ENCODE measurements at places on chromosomes 7 and 10.

DNA sequence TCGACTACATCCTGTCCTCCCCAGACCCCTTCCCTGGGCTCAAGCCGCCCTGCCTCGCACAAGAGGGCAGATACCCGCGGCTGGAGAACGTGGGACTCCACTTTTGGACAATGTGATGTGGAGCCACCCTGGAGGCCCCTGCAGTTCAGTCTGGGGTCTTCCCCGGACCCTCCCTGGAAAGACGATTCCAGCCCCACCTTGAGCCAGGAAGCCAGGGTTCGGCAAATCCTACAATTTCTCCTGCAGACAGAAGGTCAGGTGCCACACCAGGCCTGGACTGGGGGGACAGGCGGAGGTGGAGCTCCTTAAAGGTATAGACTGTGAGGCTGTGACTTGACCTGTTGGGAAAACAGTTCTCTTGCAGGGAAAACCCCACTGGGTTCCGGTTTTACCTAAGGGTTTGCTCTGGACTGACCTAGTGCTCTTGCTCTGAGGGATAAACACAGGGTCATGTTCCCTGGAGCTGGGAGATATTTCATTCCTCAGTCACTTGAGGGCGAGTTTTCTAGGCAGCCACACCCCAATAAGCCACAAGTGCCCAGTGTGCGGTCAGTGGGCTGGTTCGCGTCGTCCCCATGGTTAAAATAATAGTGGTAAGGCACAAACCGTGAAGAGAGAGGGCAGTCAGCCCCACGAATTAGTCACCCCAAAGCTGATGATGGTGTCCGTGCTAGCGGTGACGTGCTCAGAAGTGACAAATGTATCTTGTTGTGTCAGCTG, 1.6 kb downstream of the FOXL3 start:
- no peak for DNase-seq

GRCh38 chr10:118272149-118272721, 69.9 kb downstream of the FAM204A start:
- DNase-seq, result no peak

DNA sequence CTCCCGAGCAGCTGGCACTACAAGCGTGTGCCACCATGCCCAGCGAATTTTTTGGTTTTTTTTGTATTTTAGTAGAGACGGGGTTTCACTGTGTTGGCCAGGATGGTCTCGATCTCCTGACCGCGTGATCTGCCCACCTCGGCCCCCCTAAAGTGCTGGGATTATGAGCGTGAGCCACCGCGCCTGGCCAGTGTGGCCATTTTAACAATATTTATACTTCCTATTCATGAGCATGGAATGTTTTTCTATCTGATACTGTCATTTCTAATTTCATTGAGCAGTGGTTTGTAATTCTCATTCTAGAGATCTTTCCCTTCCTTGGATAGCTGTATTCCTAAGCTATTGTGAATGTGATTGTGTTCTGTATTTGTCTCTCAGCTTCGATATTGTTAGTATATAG, 96.2 kb downstream of the GLCCI1 start:
- no peak for DNase-seq

DNA sequence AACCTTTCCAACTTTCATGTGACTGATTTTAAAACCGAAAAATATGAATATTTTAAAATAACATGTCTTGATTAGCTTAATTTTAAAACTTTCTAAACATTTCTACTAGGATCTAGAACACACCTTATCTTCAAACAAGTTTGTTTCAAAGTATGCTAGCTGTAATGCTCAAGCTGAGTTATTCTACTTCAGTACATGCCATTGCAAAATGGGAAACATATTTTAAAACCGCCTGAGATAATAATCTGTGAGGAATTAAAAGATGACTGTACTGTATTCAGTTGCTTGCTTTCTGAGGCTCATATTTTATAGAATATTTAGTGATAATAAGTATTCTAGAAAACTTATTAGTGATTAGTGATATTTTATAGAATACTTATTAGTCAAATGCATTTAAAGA, 99.6 kb downstream of the LMBR1 start:
- DNase-seq, result no peak

- no peak for DNase-seq
These were observed 509.3 kb downstream of the SORCS3 start for GRCh38 chr10:105150259-105150880.

DNA sequence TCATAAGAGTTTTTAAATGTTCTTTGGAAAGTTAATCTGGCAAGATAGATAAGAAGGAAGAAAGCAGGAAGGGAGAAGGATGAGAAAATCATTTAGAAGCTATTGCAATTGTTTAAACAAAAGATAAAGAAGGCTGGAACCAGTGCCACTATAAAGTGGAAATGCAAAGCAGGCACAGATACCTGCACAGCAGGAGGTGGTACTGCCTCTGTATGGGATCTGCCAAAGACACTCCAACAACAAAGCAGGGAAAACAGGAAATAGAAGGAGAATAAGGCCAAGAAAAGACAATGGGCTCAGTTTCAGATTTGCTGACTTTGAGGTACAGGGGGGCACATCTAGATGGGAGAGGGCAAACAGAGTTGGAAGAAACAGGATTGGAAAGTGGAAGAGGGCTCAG, 138.6 kb downstream of the PPP1R17 start:
- DNase-seq, result no peak

- no peak for DNase-seq
These were observed 50.3 kb upstream of the NCAPG2 start for GRCh38 chr7:158754746-158755444.

DNA sequence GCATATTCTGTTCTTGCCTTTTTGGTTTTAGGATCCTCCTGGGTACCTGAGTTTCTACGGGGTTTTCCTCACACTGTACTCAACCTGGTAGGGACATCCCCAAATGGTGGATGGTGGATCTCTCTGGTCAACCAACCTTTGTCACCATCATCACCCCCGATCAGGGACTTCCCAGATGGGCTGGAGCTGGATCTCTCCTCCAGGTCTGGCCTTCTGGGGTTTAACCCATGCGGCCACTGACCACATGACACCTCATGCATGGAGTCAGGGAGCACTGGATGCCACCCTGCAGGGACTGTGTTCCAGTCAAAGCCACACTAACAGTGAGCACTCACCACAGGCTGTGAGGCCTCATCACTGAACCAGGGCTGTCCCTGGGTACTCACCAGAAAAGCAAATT, 80.0 kb downstream of the CELF2 start:
- no peak for DNase-seq

DNA sequence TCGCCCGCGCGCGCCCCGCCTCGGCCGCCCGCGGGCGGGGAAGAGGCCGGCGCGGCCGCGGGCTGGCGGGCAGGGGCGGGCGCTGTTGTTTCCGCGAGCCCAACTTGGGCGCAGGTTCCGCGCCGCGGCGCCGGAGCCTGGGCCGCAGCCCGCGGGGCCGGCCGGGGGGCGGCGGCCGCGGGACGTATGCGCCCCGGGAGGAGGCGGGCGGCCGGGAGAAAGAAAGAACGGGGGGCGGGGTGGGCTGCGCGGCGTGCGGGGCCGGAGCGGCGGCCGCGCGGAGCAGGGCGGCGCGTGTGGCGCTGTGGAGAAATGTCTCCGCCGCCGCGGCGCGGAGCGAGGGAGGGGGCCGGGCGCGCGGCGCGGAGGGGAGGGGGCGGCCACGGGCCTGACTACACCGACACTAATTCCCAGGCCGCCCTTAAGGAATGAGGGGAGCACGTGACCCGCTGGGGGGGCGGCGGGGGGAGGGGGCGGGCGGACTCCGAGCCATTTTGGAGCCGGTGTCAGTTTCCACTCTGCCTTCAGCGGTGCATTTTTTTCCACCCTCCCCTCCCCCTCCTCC, at the start of gene BMI1:
BMI1 (plus strand) TSS at position 509 of the 565 bp plus-strand sequence. CDS start 5,351 bp downstream, outside the sequence.
- peak; percentile 50 for DNase-seq

- DNase-seq, result no peak
These were observed 161.2 kb downstream of the TAX1BP1 start for GRCh38 chr7:27901028-27901760.

DNA sequence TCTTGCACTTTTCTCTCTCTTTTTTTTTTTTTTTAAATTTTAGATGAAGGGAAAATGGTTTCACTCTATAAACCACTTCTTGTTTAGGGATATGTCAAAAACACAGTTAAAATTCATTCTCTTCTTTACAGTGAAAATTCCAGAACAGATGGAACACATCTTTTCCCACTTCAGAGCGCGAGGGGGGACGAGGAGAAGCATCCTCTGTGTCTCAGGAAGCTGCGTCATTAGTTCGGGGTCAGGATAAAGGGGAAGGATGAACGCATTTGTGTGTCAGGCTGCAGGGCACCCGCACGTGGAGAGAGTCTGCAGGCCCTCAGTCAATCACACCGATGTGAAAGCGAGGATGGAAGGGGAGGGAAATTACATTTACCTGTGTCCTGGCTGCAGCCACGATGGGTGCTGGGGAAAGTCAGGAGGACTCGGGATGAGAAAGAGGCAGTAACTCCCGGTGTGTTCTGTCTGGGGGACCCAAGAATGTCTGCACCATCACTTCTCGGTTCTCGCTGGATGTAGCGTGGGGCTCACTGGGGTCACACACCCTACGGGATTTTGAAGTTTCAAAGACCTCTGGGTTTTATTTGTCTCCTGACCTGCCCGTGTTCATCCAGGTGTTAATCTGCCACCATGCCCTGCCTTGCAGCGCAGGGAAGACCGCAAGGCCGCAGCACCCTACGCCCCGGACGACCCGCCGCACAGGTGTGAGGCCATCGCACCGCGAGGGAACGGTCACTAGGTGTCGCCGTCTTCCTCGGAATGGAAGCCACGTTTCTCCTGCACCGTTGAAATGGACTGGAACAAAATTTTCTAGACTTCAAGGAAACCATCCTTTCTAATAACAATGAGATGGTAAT, 66.7 kb upstream of the PITRM1 start:
- peak; percentile 40 for DNase-seq

DNA sequence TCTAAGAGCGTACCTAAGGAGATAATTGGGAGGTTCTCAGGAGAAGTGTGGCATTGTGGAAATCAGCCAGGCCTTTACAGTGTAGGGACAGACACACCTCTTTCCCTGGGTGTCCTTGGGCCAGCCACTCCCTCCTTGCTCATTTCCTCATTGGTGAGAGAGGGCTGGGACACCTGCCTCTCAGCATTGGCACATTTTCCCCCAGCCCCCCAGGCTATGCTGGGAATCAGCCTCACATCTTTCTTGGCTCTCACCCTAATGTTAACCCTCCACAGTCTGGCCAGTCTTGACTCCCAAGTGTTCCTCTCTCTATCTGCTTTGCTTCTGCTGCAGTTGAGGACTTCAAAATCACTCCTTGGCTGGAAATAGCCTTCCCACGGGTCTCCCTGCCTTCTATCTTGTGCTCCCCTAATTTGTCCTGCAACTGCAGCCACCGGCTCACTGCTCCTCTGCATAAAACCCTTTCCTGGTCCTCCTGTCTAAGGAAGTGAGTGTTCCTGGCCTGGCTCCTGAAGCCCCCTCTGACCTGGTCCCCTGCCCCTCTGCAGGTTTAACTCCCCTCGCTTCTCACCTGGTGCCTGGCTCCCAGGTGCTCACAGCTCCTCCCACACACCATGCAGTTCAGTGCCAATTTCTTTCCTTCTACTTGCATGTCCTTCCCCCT, 15.8 kb downstream of the TBXAS1 start:
- no peak for DNase-seq

GRCh38 chr10:27747096-27747451, 1.5 kb upstream of the MKX start:
- DNase-seq, result no peak

DNA sequence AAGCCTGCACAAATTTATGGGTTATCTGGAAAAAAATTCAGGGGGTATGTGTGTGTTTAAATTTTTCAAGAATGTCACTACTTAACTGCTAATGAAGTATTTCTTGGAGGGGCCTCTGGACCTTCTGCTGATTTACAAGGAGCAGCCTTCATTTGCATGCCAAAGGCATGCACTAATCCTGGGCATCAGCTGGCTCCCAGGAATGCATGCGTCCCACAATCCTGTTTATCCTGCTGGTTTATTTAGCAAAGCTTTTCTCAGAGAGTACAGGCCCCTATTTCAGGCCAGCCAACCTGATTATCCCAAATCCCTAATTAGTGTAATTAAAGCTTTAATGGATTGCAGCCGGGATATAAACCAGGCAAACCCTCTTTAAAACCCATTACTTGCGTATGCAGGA, 170.4 kb downstream of the TAX1BP1 start:
- DNase-seq, result no peak

DNA sequence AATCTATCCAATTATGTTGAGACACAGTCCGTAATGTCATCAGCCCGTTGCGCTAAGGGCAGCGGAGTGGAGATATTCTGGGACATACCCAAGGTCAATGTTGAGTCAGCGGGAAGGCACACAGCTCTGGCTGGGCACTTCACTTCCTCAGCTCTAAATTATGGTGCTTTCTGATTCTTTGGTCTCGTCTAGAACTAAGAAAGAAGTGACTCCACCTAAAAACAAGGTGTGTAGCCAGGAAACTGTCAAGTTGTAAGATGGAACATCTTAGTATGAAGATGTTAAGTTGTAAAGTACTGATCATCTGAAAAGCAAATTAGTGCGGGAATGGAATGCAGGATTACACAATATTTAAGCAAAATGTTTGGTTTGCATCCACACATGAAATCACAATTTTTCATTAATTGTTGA, 43.1 kb downstream of the BAIAP2L1 start:
- no peak for DNase-seq

DNA sequence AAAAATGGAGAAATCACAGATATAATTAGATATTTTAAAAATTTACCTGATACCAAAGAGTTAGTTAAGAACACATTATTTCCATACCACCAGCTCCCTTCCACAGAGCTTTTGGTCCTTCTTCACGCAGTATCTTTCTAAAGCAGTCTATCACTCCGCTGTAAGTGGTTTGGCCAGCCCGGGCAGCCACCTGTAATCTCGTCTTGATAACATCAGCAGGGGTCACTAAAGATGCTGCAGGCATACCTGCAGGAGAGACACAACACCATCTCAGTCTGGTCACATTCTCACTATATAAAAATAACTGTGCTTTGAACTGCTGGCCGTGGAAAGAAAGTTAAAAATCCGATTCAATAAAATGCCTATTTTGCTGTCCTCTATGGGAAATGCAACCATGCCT, 200.1 kb downstream of the SLC25A13 start:
- DNase-seq, result no peak

DNA sequence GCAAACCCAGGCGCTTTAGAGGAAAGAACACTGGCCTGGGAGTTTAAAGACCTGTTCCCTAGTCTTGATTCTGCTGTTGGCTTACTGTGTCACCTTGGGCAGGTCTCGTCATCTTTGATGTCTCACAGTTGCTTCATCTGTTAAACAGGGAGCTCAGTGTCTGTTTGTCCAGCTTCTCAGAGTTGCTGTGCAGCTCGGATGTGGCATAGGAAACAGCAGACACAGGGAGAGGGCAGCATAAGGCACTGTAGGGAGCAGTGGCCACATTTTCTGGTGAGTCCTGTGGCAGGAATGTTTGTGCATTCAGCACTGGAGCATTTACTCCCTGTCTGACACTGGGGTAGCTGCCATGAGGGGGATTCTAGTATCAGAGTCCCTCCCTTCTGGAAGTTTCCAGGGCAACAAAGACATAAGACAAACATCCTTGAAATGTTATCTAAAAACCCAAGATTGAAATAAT, 2.0 kb downstream of the REPIN1 start:
- no peak for DNase-seq

GRCh38 chr7:123741940-123742339, 6.9 kb downstream of the WASL start:
- no peak for DNase-seq

- no peak for DNase-seq
These were observed 33.9 kb upstream of the PPIF start for GRCh38 chr10:79313320-79313719.

All from activated naive CD4-positive, alpha-beta T cell (primary cell).